Esophagus (tissue), 2 donors: ENCODE measurements at places on chromosomes 2 and 18. TPM values are rescaled to one million over a fixed set of nuclear protein-coding genes. Genes with fewer than 3 reads are reported as not detected.

The IL1F10 gene
- 0.18 TPM for polyA plus RNA-seq

The ALPP gene
- not detected for polyA plus RNA-seq

The EFR3B gene
- polyA plus RNA-seq: 0.12 TPM

The ECEL1 gene
- polyA plus RNA-seq: 0.31 TPM

The C2orf92 gene
- polyA plus RNA-seq: 1.8 TPM

The ABHD1 gene
- 0.08 TPM for polyA plus RNA-seq

The LRATD1 gene
- polyA plus RNA-seq: 25.8 TPM

The PTPRM gene
- 6.3 TPM for polyA plus RNA-seq

The RRM2 gene
- 43.2 TPM for polyA plus RNA-seq

The SMYD1 gene
- polyA plus RNA-seq: 0.04 TPM

The PROM2 gene
- 56.0 TPM for polyA plus RNA-seq

The SULT1C4 gene
- polyA plus RNA-seq: 0.12 TPM

The ITGB6 gene
- polyA plus RNA-seq: 9.1 TPM

The HTR2B gene
- polyA plus RNA-seq: 1.3 TPM

The SPR gene
- polyA plus RNA-seq: 17.2 TPM

The NPHP1 gene
- polyA plus RNA-seq: 1.5 TPM

The ONECUT2 gene
- polyA plus RNA-seq: under 0.01 TPM

The SLC38A11 gene
- polyA plus RNA-seq: 0.41 TPM

The ADCYAP1 gene
- polyA plus RNA-seq: not detected

The CBLN2 gene
- not detected for polyA plus RNA-seq

The RAB27B gene
- 8.6 TPM for polyA plus RNA-seq

The HOXD11 gene
- polyA plus RNA-seq: not detected

The CIAO1 gene
- polyA plus RNA-seq: 25.3 TPM
